CD8-positive, alpha-beta memory T cell (primary cell): ENCODE measurements at places on chromosomes 16 and 17. TPM values are rescaled to one million over a fixed set of nuclear protein-coding genes. Genes with fewer than 3 reads are reported as not detected.

Gene HNF1B
- 0.73 TPM for total RNA-seq

GRCh38 chr17:58376472-58377000 is 24.5 kb upstream of the SUPT4H1 start:
- no peak overlapping the region for H3K27ac ChIP-seq
- no peak for DNase-seq
- no peak overlapping the region for H3K4me3 ChIP-seq
- peaks cover 37% of the 10 kb centered on the region for H3K4me1 ChIP-seq
- H3K27me3 ChIP-seq, result no peaks in the 10 kb centered on the region

- DNase-seq, result peak; percentile 41
- no peaks in the 10 kb centered on the region for H3K36me3 ChIP-seq
- peaks cover 16% of the 10 kb centered on the region for H3K27me3 ChIP-seq
- peaks cover 10% of the 10 kb centered on the region for H3K4me1 ChIP-seq
Observed at GRCh38 chr17:76585649-76586593, at the start of gene ST6GALNAC2. TSS of gene ST6GALNAC2 (minus strand) at chr17:76585860. CDS start at chr17:76585808, 52 bp downstream.

Gene LRRC75A
- 2.6 TPM for total RNA-seq

Gene MAZ
- 478 TPM for total RNA-seq

GRCh38 chr17:83185023-83186002 is 105.9 kb downstream of the METRNL start:
- no peak overlapping the region for H3K4me3 ChIP-seq
- H3K27me3 ChIP-seq, result no peaks in the 10 kb centered on the region
- H3K4me1 ChIP-seq, result no peaks in the 10 kb centered on the region

DNA sequence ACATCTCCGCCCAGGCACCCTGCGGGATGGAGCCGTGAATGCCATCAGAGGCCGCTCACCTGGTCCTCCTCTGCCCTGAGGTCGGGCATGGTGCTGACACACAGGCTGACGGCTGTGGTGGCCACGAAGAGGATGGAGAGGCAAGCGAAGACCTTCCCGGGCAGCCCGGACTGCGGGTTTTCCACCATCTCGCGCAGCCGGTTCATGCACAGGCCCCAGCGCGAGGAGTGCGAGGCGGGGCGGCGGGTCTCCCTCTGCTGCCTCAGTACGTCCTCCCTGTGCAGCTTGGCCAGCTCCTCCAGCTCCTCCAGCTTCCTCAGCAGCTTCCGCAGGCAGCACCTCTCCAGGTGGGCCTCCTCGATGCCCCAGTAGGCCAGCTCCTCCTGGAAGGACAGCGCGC is 3.1 kb downstream of the KCNG4 start:
- no peaks in the 10 kb centered on the region for H3K36me3 ChIP-seq
- no peaks in the 10 kb centered on the region for H3K4me1 ChIP-seq
- no peak for DNase-seq
- H3K4me3 ChIP-seq, result no peak overlapping the region
- H3K27ac ChIP-seq, result no peak overlapping the region
- H3K27me3 ChIP-seq, result peaks cover 6% of the 10 kb centered on the region

DNA sequence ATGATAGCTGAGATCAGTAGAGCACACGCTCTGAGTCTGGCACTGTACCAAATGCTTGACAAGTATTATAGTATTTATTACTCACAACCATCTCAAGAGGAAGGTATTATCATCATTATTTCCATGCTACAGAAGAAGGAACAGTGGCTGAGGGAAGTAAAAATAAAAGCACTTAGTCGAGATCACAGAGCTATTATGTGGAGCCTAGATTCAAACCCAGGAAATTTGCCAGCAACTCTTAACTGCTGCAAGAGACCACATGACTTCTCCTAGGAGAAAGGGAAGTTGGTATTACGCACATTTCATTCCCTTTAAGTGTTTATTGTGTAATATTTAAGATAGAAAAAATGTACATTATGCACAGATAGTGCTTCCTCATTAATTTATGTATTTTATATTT is 1.0 kb upstream of the RHOT1 start:
- no peaks in the 10 kb centered on the region for H3K36me3 ChIP-seq
- peaks cover 34% of the 10 kb centered on the region for H3K4me1 ChIP-seq
- H3K4me3 ChIP-seq, result peak overlapping the region; percentile 69
- DNase-seq, result no peak

DNA sequence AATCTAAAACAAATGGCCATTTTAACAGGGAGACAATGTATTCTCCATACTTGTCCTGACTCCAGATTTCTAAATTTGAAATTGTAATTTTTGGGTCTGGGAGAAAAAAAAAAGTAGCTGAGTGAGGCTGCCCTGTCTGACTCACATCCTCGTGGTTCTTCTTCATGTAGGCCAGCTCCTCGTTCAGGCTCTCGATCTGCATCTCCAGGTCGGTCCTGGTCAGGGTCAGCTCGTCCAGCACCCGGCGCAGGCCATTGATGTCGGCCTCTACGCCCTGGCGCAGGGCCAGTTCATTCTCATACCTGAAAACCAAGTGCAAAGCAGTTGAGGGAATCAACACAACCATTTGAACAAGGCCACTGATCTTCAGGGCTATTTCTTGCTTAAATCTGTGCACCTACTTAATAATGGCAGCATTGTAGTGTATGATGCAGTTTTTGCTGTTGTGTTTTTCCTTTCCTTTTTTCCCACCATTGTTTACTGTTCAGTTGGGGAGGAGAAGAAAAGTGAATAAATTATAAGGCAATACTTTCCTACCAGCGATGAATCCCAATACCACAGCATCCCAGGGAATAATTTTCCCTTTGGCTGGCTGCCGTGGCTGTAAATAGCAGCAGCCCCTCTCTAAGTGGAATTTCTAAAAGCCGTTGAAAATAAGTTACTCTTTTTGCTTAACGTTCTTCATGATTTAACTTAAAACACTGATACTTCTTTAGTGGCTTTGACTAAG is 2.2 kb downstream of the KRT12 start:
- no peak overlapping the region for H3K27ac ChIP-seq
- H3K36me3 ChIP-seq, result no peaks in the 10 kb centered on the region
- H3K4me1 ChIP-seq, result no peaks in the 10 kb centered on the region
- no peak for DNase-seq
- H3K27me3 ChIP-seq, result peaks cover 1% of the 10 kb centered on the region
- no peak overlapping the region for H3K4me3 ChIP-seq

DNA sequence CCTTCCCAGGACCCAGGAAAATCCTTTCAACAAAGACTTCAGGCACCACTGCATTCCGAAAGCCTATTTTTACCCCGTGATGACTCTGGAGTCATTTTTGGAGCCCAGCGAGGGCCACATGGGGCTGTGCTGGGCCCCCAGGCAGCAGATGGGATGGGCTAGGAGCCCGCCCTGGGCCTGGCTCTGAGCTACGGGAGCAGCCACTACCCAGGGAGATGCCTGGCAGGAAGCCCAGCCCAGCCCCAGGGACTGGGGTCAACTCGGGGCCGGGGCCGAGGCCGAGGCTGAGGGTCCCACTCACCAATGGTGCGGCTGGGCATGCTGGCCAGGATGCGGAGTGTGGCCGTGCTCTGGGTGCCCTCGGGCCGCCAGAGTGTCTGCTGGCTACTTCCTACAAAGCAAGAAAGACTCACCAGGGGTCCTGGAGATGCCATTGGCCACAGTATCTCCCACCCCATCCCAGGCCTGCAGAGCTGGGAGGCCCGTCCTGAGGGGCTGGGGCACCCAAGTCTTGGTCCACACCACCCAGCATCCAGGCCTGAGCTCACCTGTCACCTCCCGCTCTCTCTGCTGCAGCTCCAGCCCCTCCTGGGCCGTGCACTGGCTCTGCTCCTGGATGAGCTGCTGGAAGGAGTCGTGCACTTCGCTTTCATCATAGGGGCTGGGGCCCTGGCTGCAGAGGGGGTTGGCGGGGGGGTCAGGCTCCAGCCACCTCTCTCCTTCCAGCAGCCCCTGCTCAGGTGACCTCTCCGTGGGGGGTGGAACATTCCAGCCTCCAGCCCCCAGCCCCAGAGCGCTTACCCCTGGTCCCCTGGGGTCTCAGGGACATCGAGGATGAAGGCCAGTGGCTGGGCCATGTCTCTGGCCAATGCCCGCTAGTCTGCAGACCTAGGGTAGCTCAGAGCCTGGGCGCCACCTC is 2.3 kb downstream of the TMC6 start:
- peaks cover 50% of the 10 kb centered on the region for H3K36me3 ChIP-seq
- H3K4me3 ChIP-seq, result peak overlapping the region; percentile 79
- DNase-seq, result no peak
- H3K27me3 ChIP-seq, result no peaks in the 10 kb centered on the region

DNA sequence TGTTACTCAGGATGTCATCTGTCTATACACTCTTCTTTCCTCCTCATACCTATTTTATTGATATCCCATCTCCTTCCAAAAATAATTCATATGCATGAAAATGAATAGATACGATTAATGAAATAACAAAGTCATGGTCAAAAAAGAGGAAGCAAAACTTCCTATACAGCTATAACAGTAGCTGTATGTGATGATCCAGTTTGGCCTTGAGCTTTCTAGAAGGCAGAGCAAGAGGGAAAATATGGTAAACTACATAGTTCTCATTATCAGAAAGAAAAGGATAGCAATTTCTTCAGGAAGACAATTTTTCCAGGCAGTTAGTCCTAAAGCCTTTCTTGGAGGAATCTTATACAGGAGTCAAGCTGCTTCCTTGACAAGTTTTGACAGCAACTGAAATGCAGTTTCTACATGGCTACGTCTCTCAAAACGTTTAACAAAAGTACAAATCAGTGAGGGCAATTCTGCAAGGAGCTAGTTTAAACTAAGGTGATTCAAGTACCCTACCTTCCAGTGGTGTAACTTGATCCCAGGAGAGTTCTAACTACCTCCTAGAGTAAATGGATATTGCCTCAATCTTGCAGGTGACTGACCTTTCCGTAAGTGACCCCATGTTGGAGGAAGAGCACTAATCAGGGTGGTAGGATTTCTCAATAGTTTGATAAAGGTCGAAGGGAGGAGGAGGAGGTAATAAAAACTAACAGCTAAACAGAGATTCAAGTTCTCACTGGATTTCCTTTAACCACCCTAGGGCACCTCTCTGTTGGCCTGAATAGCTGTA is 1.0 kb downstream of the SPAG5 start:
- peak overlapping the region; percentile 99 for H3K27ac ChIP-seq
- peaks cover 5% of the 10 kb centered on the region for H3K4me1 ChIP-seq
- H3K4me3 ChIP-seq, result peak overlapping the region; percentile 86
- H3K36me3 ChIP-seq, result no peaks in the 10 kb centered on the region

- H3K27ac ChIP-seq, result no peak overlapping the region
- H3K27me3 ChIP-seq, result no peaks in the 10 kb centered on the region
- peaks cover 40% of the 10 kb centered on the region for H3K4me1 ChIP-seq
- H3K4me3 ChIP-seq, result no peak overlapping the region
- DNase-seq, result peak; percentile 24
Observed at GRCh38 chr17:67492251-67492740, 115.2 kb downstream of the PITPNC1 start.

Gene FSCN2
- 0.46 TPM for total RNA-seq

GRCh38 chr17:57328109-57328882 is 72.0 kb downstream of the MSI2 start:
- no peaks in the 10 kb centered on the region for H3K27me3 ChIP-seq
- H3K36me3 ChIP-seq, result no peaks in the 10 kb centered on the region
- no peak overlapping the region for H3K27ac ChIP-seq
- H3K4me1 ChIP-seq, result no peaks in the 10 kb centered on the region
- DNase-seq, result no peak

GRCh38 chr16:590188-590814 is 435 bp downstream of the RAB40C start:
- peak overlapping the region; percentile 63 for H3K4me3 ChIP-seq
- H3K36me3 ChIP-seq, result no peaks in the 10 kb centered on the region
- peaks cover 26% of the 10 kb centered on the region for H3K4me1 ChIP-seq
- no peak for DNase-seq

Gene EEF2K
- total RNA-seq, result 27.2 TPM

Gene AOC2
- 2.7 TPM for total RNA-seq

- H3K36me3 ChIP-seq, result no peaks in the 10 kb centered on the region
- no peak overlapping the region for H3K27ac ChIP-seq
- no peak for DNase-seq
Observed at GRCh38 chr16:85518398-85519049, 94.6 kb upstream of the GSE1 start.

Gene CNTNAP1
- total RNA-seq, result 1.7 TPM

Gene NAGS
- 0.74 TPM for total RNA-seq

DNA sequence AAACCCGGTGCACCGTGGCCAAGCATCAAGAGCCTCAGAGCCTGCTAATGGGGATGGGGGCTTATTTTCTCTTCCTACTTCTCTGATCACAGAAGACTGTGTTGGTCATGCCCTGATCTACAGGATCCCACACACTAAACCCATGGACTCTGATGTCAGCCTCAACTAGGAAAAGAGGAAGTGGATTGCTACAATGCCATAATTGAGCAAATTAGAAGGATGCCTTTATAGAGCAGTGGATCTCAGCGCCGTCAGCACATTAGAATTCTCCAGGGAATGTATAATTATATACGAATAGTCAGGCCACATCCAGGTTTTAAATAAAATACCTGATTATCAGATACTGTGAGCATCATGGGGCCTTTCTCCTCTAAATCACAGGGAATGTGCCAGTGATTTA is 64.8 kb downstream of the VAT1L start:
- H3K4me3 ChIP-seq, result no peak overlapping the region
- DNase-seq, result no peak
- no peaks in the 10 kb centered on the region for H3K4me1 ChIP-seq
- H3K27me3 ChIP-seq, result no peaks in the 10 kb centered on the region
- H3K27ac ChIP-seq, result no peak overlapping the region

- H3K27me3 ChIP-seq, result no peaks in the 10 kb centered on the region
- peaks cover 45% of the 10 kb centered on the region for H3K4me1 ChIP-seq
- H3K36me3 ChIP-seq, result no peaks in the 10 kb centered on the region
- DNase-seq, result peak; percentile 25
- no peak within 1 kb of the TSS for H3K27ac ChIP-seq
Observed at GRCh38 chr17:29592850-29593551, at the start of gene ANKRD13B. TSS of gene ANKRD13B (plus strand) at chr17:29593132. CDS start at chr17:29593622, 490 bp downstream.

DNA sequence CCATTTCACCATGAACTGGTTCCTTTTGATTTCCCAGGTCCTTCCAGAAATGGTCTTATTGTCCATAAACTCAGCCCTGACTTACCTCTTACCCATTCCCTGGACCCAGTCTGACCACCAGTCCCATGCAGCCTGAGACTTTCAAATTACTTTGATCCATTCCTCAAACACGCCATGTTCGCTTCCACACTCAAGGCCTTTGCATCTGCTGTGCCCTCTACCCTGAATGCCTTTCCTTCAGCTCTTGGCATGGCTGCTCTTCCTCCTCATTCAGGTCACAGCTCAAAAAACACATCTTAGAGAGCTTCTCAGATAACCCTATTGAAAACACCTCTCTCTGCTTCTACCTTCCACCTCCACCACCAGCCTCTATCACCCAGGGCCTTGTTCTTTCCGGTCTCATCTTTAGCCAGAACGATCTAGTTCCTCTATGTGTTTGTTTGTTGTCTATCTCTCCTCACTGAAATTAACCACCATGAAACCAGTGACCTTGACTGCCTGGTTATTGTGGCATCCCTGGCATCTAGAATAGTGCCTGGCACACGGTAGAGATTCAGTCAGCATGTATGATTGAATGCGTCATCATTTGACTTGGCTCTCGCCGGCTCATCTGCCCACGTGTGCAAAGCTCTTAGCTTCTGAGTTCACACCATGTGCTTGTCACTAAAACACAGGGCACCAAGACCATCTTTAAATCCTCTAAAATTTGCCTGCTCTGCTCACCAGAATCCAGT is 12.8 kb downstream of the CRYM start:
- no peak for DNase-seq
- no peak overlapping the region for H3K4me3 ChIP-seq
- H3K27me3 ChIP-seq, result no peaks in the 10 kb centered on the region
- H3K27ac ChIP-seq, result no peak overlapping the region
- no peaks in the 10 kb centered on the region for H3K4me1 ChIP-seq

Gene QPRT
- total RNA-seq, result 3.0 TPM
